ENCODE measurements at places on chromosomes 7 and 10.
A peak's percentile ranks its signal among the peaks of the same experiment; 100 is the strongest.

GRCh38 chr7:14858410-14858809 lies 44.1 kb downstream of the DGKB start:
- DNase-seq: no peak

DNA sequence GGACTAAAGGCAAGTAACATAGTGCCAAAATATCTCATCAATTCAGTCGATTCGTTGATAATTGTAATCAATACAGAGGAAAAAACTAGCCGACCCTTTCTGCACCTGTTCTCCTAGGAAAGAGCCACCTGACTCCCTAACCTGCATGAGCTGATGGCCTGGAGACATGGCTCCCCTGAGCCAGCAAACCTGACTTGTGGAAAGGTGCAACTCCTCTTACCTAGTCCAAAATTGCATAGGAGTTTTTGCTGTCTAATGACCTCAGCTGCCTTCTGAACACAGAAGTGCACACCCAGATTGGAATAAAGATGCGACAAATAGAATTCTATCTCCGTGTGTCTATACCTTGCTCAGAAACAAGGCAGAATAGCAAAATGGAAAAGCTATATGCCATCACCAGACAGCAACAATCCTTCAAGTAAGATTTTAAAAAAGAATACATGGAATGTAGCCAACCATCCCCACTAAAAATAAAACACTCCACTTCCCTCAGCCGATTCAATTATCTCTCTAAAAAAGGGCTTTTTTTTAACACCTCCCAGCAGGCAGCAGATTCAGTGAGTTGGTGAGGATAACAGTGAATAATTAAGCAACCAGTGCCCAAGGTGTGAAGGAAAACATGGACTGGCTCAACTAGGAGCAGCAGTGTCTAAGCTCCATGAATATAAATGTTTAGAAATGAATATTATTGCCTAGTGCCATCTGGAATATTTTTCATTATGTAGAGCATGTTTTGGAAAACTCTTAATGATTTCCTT lies 26.6 kb upstream of the LMTK2 start:
- DNase-seq: no peak

- DNase-seq: no peak
Measured at GRCh38 chr10:70051848-70052247, 798 bp upstream of the MACROH2A2 start.

DNA sequence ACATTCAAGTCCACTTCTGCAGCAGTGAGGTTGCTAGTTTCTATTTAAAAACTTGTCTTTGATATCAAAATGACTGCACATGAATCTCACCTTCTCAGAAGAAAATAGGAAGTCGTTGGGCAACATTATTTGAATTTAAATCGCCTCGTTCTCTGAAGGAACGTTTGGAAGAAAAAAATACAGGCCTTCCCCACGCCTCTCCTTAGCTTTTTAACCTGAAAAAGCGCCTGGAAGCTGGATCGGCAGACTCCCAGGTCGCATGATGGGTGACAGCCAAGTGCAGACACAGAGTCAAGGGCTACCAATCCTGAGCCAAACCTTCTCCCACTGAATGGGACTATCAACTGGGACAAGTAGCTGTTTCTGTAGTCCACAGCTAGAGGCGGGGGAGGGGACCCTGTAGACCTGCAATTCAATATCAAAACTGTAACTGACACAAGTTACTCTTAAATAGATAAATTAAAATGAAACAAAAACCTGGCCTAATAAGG lies 2.2 kb downstream of the FAM53B start:
- peak; percentile 28 for DNase-seq

DNA sequence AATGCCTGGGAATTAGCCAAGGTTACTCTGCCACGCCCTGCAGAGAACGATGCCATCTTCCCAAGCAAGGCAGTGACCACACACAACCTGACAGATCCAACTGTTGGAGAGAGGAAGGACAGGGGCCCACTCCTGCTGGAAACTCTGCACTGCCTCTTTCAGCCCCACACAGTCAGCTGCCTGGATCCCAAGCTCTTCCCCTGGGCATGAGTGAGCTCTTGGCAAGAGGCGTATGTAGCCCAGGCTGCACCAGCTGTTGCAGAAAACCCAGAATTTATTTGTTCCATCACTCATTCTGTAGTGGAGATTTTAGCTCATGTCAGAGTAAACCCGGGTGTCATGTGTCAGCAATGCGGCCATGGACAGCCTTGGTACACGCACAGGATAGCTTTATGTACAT lies 135.1 kb upstream of the TRIM24 start:
- peak; percentile 74 for DNase-seq

DNA sequence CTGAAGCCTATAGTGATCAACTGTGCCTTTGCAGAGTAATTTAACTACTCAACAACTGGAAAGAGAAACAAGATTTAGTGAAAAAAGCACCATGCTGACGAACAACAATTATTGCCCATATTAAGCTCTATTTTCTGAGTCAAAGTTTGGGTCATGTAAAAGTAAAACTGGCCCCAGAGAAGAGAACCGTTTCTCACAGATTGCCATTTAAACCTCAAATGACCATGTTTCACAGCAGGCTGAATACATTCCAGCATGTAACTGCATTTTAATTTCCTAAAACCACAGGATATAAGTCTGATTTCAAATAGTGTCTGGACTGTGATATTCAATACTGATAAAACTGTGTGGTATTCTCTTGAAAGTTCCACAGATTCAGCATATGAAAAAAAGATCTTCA lies 140.7 kb downstream of the ATE1 start:
- DNase-seq: no peak

GRCh38 chr10:9331583-9332008 lies 1277.1 kb downstream of the GATA3 start:
- DNase-seq: no peak

DNA sequence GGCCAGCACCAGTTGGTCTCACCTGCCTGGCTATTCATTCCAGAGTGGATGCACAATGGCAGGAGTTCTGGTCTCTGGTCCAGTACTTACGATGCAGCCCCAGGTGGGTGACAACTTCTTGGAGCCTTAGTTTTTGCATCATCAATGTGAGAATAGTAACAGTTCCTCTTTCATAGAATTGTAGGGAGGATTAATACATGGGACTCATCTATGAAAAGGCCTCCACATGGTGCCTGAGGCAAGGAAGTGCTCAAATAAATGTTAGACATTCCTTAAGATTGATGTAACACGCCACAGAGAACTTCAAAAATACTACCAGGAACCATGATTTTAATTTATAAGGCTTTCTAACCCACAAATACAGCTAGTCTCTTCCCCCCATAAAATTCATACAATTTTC lies 120.1 kb upstream of the CHST15 start:
- DNase-seq: no peak

DNA sequence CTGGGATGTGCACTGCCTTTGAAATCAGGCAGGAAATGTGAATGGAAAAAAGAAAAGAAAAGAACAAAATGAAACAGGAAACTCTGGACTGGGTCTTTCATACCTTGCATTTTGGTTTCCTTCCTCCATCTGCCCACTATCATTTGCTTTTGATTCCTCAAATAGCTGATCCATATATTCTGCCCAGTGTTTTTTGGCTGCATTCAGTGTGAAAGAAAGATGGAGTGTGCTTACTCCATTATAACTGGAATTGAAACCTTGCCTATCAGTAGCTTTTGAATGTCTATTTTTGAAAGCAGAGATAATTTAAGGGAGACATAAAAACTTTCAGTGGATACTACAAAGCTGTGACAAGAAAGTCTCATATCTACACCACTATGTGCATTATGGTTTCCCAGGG lies 64.1 kb upstream of the ASAH2 start:
- DNase-seq: no peak

GRCh38 chr7:7146837-7147236 lies 35.5 kb upstream of the C1GALT1 start:
- DNase-seq: no peak

DNA sequence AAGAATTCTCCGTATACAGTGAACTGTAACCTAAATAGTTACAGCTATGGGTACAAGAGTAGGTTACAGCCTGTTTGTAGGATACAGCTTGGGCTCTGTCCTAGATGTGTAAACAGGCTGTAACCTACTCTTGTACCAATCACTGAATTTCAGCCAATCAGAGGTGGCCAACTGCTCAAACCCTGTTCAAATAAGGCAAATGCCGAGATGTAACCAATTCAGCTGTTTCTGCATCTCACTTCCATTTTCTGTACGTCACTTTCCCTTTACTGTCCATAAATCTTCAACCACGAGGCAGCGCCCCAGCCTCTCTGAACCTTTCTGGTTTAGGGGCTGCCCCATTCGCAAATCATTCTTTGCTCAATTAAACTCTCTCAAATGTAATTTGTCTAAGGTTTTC lies 8.3 kb upstream of the MMP21 start:
- no peak for DNase-seq

DNA sequence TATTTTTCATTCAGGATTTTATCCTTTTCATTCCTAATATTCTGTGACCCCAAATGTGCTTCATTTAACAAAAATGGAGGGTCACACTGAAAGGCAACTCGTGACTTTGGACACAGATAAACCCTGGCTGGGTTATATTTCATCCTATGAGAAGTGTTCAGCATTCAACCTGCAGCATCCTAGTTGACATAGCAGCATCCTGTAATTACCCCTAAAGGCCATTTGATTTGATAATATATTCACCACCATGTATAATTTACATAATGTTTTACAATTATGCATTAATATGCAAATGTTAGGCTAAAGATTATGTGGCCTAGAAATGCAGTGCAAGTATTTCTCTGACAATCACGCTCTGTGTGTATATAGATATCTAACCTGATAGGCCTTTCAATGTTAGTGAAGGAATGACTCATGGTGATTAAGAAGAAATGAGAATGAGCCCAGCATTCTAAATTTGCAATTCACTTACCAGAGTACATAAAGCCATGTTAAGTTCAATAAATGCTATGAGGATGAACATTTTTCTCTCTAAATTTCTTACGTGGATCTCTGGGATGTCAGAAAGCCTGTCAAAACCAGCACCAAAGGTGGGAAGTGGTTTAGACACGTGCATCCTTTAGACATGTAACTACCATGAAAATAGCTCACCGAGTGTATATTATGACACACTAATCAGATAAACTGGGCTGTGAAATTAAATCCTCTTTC lies 337.7 kb upstream of the AOAH start:
- DNase-seq: no peak

- DNase-seq: no peak
Measured at GRCh38 chr7:123190109-123190831, 9.5 kb downstream of the SLC13A1 start.

GRCh38 chr10:7159517-7159916 lies 251.3 kb downstream of the SFMBT2 start:
- no peak for DNase-seq

- DNase-seq: no peak
Measured at GRCh38 chr7:93894426-93894825, 3.9 kb upstream of the TFPI2 start.

DNA sequence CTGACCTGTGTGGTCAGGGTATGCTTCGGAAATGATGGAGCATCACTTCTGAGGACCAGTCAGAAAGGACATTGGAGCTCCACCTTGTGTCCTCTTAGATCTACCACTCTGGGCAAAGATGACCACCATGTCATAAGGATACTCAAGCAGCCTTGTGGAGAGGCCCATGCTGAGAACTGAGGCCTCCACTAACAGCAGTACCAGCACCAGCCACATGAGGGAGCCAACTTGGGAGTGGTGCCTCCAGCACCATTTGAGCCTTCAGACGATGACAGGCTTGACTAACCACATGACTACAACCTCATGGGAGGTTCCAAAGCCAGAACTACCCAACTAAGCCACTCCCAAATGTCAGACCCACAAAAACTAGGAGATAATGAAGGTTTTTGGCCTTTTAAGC lies 116.0 kb downstream of the NPTX2 start:
- no peak for DNase-seq

GRCh38 chr7:150648353-150649079 lies 16.3 kb upstream of the GIMAP6 start:
- no peak for DNase-seq

DNA sequence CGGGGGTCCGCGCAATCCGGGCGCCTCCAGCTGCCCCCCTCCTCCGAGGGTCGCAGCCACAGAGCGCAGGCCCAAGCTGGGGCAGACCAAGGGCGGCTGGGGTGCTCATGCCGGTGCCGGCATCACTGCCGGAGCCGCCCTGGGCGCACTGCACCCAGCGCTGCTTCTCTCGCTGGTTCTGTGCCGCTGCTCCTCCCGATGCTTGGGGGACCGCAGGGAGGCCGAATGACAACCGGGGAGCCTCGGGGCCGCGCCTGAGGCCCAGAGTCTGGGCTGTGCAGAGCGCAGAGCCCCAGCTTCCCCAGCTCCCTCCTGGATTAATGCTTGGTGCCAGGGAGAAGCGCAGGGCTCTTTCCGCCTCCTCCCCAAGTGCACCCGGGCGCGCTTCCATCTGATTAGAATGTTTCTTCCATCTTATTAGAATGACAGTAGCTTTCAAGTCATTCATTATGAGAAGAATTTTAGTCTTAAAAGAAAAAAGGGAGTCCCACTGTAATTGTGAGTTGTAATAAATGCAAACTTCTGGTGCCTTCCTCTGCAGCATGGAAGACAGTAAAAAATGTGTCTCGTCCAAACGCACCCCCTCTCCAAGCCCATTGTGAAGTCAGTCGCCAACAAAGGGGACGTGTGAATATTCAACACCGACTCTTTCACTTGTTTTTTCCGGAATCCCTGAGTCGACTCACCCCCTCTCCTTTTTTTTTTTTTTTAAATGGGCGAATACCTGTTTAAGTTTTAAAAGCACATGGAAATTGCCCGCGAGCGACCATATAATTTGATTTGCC lies 19.5 kb upstream of the PTF1A start:
- no peak for DNase-seq

- no peak for DNase-seq
Measured at GRCh38 chr10:117132751-117133231, 5.3 kb downstream of the VAX1 start.

All from right hindlimb (tissue), 1 donor.